ENCODE measurements at places on chromosomes 1 and 21.

GRCh38 chr21:28311411-28312190 lies 681.1 kb downstream of the LTN1 start:
- no peak for DNase-seq

GRCh38 chr1:99327357-99327756 lies 63.1 kb downstream of the PLPPR4 start:
- DNase-seq: no peak

- peak; percentile 20 for DNase-seq
Observed at GRCh38 chr1:166915941-166916340, 39.9 kb upstream of the TADA1 start.

GRCh38 chr1:208183977-208184911 lies 59.9 kb downstream of the PLXNA2 start:
- peak; percentile 97 for DNase-seq

DNA sequence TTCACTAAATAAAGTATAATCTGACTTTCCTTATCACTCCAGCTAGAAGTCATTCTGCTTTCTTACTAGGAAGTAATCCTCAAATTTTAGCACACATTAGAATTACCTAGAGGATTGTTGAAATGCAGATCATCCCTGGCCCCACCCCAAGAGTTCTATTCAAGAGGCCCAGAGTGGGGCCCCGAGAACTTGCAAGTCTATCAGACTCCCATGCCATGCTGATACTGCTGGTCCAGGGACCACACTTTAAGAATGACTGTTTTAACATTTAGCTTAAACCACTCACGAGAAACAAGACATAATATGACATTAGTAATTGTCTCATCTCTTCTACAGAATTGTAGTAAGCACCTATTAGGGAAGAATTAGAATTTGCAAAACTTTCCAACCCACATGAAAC lies 7.7 kb upstream of the SYNJ1 start:
- DNase-seq: no peak

DNA sequence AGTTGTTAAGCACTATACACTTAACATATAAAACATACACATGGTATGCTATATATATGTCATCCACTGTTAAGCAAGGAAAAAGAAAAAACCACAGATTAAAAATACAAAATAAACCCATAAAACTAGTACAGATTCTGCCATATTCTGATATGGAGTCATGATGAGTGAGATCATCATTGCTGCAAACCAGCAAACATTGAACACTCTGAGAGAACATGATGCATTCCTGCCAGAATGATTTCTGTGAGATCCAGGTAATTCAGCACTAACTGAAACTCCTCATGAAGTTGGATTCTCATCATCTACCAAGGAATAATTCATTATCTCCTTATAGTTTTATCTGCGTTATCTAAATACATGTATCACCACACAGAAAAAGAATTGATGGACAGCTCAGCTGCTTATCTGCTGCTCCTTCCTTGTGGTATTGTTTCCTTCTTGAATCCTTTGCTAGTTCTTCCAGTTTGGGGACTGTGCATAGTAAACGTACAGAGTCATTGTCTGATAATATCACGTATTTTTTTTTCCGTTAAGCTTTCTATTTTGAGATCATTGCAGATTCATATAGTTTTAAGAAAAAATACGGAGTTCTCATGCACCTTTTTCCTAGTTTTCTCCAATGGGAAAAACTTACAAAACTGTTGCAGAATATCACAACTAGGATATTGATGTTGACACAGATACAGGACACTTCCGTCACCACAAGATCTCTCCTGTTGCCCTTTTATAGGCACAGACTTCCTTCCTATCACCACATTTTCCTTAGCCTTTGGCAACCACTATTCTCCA lies 9.3 kb downstream of the RAB4A start:
- no peak for DNase-seq

Measured in skeletal muscle cell (primary cell).